ENCODE measurements at places on chromosomes 11 and 22.

DNA sequence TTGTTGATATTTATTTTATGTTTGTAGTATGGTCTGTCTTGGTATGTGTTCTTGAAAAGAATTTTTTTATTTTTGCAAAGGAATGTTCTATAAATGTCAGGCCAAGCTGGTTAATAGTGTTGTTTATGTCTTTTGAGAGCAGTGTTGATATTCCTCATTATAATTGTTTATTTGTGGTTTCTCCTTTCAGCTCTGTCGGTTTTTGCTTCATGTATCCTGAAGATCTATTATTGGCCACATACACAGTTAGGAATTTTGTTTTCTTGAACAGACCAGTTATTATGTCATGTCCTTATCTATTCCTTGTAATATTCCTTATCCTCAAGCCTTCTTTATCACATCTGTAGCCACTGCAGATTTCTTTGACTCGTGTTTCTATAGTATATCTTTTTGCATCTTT is 56.5 kb downstream of the PDHX start:
- DNase-seq, result no peak

- DNase-seq, result no peak
Observed at GRCh38 chr11:107819361-107820014, 39.1 kb downstream of the SLC35F2 start.

GRCh38 chr11:14861680-14862079 is 30.4 kb downstream of the CYP2R1 start:
- no peak for DNase-seq

- DNase-seq, result no peak
Observed at GRCh38 chr11:116403794-116404461, 368.9 kb downstream of the BUD13 start.

GRCh38 chr22:44765571-44766285 is 13.4 kb downstream of the ARHGAP8 start:
- no peak for DNase-seq

DNA sequence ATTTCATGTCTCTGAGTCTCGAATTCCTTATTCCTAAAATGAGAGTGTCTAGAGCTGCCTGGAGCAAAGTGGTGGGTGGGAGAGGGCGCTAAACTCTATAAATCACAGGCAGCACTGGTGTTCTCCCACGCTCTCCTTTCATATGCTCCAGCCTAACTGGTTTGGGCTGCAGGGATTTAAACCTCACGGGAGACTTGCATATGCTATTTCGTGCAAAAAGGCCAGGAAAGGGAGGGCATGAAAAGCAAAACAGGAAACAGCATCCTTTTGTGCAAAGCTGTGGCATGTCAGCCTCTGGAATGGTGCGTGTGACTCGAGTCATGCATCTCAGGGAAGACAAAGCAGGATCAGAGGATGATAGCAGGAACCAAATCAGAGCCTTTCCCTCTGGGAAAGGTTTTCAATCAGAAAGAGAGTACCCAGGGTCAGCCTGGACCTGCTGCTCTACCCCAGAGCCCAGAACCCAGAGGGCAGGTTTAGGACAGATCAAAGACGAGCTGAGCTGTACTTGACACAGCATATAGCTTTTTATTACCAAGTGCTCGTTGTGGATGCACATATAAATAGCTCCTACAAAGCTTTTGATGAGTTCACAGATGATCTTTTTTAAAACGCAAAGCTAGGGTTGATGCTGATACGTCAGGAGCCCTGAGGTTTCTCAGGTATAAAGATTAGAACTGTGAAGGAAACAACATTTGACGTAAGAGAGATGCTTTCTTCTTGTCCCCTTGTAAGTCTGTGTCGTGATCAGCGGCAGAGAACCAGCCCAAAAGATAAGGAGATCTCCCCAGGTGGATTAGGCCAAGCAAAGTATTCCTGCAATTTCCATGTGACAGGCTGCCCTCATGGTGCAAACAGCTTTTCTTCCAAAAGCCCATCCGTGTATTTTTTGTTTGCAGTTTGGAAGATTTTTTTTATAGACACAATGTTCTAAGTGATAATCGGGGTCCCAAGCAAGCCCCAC is 46.2 kb upstream of the YWHAH start:
- DNase-seq, result no peak
